ENCODE measurements at places on chromosomes 13 and 19.

DNA sequence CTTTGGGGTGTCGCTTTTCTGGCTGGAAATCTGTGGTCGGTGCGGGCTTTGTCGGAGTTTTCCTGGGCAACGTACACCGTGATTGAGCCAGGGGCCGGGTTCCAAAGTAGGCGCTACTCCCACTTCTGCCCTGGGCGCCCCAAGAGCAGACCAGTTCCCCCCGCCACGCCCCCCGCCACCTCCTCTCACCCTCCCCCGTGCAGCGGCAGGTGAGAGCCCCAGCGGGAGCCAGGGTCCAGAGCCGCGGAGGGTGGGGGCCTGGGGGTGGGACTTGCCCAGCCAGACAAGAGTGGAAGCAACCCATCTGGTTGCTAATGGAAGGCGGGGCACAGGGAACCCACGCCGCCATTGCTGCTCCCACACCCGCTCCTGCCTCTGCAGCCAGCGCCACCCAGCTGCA is 2195.9 kb downstream of the PCDH9 start:
- no peak for DNase-seq

DNA sequence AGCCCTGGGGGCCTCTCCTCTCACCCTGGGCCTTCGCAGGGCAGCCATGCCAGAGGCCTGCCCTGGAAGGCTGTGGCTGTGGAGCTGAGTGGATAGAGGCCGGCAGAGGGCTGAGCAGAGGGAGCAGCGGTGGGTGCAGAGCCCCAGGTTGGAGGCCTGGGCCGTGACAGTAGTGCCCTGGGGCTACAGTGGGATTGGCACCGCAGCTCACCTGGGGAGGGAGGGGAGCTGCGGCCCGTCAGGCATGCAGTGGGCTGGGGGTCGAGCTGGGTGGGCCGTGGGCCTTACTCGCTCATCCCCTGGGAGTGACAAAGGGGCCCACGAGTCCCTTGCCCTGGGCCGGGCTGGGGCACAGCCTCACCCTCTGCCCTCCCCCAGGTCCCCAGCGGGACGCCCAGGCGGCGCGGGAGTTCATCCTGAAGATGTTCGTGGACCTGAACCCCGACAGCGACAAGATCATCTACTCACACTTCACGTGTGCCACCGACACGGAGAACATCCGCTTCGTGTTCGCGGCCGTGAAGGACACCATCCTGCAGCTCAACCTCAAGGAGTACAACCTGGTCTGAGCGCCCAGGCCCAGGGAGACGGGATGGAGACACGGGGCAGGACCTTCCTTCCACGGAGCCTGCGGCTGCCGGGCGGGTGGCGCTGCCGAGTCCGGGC is 15.1 kb upstream of the GNA15 start:
- DNase-seq: no peak

GRCh38 chr13:110743687-110744086 is 30.2 kb downstream of the ING1 start:
- DNase-seq: no peak

DNA sequence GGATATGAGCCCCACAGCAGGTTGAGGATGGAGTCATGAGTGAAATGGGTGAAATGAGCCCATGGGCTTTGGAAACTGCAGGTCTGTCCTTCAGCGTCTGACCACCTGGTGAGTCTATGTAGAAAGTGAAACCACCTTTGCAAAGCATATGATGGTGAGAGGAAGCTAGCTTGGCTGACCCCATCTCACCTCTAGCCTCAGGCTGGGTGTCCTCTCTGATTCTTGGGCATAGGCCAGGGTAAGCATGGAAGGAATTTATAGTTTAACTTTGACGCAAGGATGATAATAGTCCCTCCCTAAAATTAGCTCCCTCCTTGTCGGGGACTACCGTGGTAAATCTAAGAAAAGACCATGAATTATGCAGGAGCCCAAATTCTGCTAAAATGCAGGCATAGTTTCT is 16.8 kb upstream of the PSG9 start:
- no peak for DNase-seq

DNA sequence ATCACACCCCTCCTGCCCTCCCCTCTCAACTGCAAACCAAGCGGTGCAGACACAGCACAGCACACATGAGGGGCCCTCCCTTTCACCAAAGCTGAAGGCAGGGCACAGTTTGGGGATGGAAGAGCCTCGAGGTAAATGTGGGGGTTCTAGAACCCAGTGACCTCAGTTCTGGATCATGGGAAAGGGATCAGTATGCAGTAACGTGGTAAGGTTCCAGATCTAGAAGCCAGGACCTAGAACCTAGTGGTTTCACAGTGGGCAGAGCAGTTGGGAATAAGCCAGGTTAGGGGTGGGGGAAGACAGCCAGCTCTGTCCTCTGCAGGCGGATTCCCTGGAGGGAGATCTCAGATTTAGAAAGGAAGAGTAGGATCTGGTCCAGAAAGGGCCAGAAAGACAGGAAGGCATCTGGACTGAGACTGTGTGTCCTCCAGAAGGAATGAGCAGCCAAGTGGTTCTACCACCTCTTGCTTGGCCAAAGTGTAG is 3.1 kb downstream of the FTL start:
- DNase-seq: peak; percentile 45

DNA sequence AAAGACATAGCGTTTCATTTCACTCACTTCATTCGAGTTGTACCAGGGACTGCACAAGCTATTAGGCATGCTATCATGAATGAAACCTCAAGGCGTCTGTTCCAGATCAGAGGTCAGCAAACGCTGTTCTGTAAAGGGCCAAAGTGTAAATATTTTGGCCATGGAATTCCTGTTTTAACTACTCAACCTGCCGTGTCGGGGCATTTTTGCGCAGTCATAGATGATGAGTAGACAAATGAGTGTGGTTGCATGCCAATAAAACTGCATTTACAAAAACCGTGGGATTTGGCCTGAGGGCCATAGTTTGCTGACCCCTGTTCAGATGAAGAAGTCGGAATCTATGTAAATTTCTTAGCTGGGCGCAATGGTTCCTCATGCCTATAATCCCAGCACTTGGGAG is 6.5 kb downstream of the INSR start:
- DNase-seq: no peak

- DNase-seq: no peak
Measured at GRCh38 chr19:38031423-38031770, 124.4 kb downstream of the SIPA1L3 start.

DNA sequence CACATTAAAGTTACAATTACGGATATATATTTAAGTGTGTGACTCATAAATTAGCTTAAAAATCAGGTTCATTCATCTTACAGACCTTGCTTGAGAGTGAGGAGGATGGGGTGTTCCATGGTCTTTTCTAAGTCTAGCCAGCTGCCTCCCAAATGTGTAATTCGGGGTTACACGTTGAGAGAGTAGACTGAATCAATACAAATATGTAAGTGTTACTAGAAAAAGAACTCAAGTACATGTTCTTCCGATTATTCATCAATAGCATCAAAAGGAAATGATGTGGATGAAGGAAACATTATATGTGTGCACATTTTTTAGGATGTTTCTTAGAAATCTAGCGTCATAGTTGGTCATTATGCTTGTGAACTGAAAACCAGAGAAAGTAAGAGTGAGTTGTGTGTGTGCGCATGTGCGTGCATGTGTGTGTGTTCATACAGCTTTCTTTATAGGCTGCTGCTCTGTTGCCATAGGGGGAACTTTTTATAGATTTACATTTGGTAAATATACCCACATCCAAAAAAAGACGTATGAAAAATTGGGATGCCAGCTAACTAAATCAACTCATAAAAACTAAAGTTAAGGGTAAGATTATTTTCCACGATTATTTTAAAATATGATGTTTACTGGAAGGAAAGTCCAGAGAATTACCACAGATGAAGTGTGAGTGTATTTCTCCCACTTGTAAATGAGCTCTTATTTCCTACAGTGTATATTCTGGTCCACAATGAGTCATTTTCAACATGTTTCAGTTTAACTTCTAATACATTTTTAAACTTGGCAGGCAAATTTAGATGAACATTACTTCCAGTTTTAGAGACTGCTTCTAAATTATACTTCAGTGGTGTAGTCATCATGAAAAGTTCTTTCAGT is 82.4 kb downstream of the PIBF1 start:
- DNase-seq: no peak

- no peak for DNase-seq
Measured at GRCh38 chr13:24199016-24199415, 38.5 kb downstream of the SPATA13 start.

- no peak for DNase-seq
Measured at GRCh38 chr19:10283301-10284064, 3.3 kb upstream of the ICAM4 start.

DNA sequence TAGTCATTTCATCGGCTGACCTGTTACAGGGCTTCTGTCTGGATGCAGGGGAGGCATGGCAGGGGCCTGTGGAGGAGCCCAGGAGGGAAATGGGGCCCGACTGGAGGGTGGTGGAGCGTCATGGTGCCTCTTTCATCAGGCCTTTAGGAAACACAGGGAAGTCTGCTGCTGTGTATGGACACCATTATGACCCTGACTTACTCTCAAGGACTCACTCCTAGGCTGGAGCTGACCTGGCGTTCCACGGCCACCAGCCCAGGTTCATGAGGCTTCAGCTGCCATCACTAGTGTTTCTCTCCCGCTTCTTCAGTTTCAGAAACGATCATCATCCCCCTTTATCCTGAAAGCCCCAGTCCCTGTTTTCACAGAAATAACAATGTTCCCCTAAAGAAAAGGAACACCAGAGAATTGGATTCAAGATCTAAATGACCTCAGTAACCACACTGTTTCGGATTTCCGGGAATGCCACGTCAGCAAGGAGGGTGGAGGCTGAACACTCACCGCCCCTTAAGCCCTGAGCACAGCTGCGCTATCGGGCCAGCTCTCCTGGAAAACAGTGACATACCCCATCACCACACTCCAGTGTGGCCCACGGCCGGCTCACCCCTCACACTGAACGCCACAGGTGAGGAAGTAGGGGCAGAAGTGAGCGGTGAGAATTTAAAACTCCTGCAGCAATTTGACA is 67.6 kb downstream of the SOX1 start:
- DNase-seq: peak; percentile 34

- DNase-seq: no peak
Measured at GRCh38 chr19:49624967-49625910, 14.7 kb downstream of the RRAS start.

DNA sequence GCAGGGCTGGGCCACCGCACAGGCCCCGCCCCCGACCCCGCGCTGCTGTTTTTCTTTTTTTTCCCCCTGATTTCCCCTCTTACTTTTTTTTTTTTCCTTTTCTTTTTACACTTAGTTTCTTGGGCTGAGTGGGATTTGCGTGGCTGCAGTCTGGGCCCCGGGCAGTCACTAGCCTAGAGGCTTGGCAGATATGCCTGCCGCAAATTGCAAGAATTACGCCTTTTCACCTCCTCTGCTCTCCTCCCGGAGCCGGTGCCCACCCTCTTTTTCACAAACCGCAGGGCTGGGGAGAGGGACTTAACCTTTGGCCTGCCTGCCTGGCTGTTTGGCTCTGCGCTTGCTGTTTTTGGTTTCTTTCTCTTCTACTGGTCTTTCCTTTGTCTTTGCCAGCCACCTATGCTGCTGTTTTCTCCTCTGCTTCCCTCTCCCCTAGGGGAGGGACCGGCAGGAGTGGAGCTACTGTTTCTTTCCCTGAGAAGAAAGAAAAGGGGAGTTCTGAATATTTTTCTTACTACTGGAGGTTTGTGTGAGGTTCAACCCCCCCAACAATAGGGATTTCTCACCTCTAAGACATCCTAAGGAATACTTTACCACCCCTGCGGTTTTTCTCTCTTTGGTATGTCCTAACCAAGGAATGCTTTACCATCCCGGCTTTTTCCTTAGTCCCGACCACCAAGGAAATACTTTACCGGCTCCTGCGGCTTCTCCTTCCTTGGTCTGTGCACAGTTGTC is 11.0 kb downstream of the ZNF552 start:
- DNase-seq: no peak

GRCh38 chr19:3822683-3823349 is 36.6 kb upstream of the MATK start:
- no peak for DNase-seq

- DNase-seq: no peak
Measured at GRCh38 chr13:106036870-106037269, 498.6 kb downstream of the EFNB2 start.

GRCh38 chr13:75186379-75186778 is 295.6 kb downstream of the TBC1D4 start:
- DNase-seq: no peak

- no peak for DNase-seq
Measured at GRCh38 chr13:60727140-60727539, 330.1 kb downstream of the TDRD3 start.
